Activated CD4-positive, alpha-beta T cell treated with anti-CD3 and anti-CD28 coated beads, Interleukin-2, amount 10 ng/mL, durations not matched to agents 24 days and 14 days (primary cell): ENCODE measurements at places on chromosomes 2 and 18. TPM values are rescaled to one million over a fixed set of nuclear protein-coding genes. Genes with fewer than 3 reads are reported as not detected.

- no peaks in the 10 kb centered on the region for H3K36me3 ChIP-seq
- no peak overlapping the region for H3K4me3 ChIP-seq
- no peak for DNase-seq
- no peak overlapping the region for H3K27ac ChIP-seq
- H3K27me3 ChIP-seq: no peaks in the 10 kb centered on the region
- no peaks in the 10 kb centered on the region for H3K4me1 ChIP-seq
Observed at GRCh38 chr2:140804700-140805260, 1326.0 kb downstream of the LRP1B start.

GRCh38 chr2:237351046-237351445 lies 62.9 kb downstream of the COL6A3 start:
- no peaks in the 10 kb centered on the region for H3K4me1 ChIP-seq
- H3K4me3 ChIP-seq: no peak overlapping the region
- no peak overlapping the region for H3K27ac ChIP-seq
- no peaks in the 10 kb centered on the region for H3K36me3 ChIP-seq
- no peaks in the 10 kb centered on the region for H3K27me3 ChIP-seq

DNA sequence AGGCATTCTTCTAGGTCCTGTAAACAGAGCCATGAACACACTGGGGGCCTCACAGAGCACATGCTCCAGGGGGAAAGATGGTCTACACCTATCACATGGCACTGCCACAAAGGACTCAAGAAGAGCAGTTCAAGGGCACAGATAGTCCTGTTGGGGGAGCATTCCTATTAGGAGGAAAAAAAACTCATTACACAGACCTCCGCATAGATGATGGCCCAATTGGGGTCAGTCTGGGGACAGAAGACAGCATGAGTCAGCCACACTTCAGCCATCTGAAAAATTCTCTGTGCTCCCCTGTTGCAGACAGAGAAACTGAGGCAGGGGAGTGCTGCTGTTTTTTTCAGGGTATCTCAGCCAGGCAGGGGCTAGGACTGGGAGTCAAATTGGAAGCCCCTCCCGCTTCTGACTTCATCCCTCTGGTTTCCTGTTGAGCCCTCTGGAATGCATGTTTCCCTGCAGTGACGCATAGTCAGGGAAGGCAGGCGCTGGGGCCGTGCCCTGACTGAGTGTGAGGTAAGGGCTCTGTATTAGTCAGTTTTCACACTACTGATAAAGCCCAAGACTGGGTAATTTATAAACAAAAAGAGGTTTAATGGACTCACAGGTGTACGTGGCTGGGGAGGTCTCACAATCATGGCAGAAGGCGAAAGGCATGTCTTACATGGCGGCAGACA lies 67.9 kb downstream of the RHOB start:
- H3K4me1 ChIP-seq: peaks cover 2% of the 10 kb centered on the region
- DNase-seq: no peak
- H3K27ac ChIP-seq: no peak overlapping the region
- H3K36me3 ChIP-seq: no peaks in the 10 kb centered on the region
- H3K27me3 ChIP-seq: no peaks in the 10 kb centered on the region

DNA sequence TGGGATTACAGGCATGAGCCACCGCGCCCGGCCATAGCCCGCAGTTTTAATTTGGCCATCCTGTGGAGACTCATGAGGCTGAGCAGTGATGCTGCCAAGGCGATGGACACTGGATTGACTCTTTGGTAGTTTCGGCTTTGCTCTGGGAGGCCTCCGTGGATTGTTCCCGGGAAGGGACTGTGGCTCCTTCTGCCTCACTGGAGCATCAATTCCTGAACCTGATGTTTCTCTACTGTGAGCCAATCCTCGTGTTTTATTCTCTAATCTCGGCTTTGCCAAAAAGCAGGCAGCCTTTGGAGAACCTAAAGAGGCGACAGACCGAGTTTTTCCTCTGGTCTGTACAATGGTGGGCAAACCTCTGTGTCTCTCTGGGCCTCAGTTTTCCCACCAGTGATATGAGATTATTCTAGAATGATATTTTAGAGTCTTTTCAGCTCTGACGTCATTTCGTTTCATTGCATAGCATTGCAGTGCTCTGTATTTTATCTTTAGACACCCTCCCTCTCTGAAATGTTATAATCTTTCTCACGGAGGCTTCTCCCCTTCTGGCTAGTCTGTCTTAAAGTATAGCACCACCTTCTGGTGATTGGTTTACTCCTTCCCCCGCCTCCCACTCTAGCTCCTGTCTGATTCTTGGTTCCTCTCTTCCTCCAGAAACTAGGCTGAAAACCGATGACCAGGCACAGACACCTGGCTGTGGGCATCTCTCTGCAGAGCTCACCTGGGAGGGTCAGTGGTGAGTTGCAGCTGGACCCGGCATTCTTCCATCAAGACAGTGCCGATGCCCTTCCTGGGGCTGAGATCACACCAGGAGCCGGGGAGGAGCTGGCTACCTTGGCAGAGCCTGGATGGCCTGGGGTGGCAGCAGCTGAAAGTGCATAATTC lies 341.3 kb downstream of the MYCN start:
- H3K36me3 ChIP-seq: no peaks in the 10 kb centered on the region
- no peaks in the 10 kb centered on the region for H3K27me3 ChIP-seq
- no peak for DNase-seq

DNA sequence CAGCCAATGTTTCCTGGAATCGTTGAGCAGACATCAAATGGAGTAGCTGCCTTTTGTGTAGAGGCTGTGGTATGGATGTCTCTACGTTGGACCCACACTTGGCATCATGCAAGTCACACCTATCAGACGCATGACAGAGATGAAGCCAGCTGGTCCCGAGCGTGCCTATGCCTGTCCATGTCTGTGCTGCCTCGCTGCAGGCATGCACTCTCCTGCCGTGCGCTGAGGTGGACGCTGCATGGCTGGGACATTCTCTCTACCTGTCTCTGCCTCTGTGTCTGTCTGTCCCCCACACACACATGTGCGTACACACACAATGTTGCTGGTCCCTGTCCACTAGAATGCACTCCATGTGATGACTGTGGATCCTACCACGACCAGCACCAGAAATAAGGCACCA lies 514.2 kb upstream of the MYT1L start:
- H3K27me3 ChIP-seq: no peaks in the 10 kb centered on the region
- H3K4me1 ChIP-seq: no peaks in the 10 kb centered on the region
- no peak for DNase-seq
- H3K4me3 ChIP-seq: no peak overlapping the region
- H3K36me3 ChIP-seq: no peaks in the 10 kb centered on the region

GRCh38 chr2:148992448-148992847 lies 46.1 kb upstream of the LYPD6B start:
- H3K27me3 ChIP-seq: no peaks in the 10 kb centered on the region
- no peak overlapping the region for H3K27ac ChIP-seq
- no peak overlapping the region for H3K4me3 ChIP-seq
- peaks cover 2% of the 10 kb centered on the region for H3K4me1 ChIP-seq
- DNase-seq: no peak

DNA sequence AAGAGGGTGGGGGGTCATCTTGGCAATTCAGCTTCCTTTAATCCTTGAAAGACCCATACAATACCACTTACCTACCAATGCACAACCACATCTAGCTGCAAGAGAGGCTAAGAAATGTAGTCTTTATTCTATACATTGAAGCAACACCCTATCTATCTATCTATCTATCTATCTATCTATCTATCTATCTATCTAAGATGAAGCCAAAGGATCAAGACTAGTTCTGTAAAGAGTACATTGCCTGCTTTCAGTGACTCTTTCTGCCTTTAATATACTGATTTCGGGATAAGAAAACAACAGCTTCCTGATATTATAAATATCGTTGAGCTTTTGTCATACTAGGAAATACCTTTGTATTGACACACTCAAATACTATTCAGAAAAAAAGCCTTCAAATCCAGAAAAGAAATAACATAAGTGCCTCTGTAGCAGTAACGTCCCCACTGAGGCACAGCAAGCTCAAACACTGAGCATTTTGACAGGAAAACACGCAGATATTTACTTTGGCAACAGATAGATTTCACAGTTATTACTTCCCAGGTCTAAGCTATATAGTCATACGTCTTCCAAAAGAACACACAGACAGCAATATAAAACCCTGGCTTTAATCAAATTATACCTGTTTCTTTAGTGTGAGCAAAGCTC lies 139.4 kb upstream of the SERTAD2 start:
- H3K27ac ChIP-seq: no peak overlapping the region
- no peaks in the 10 kb centered on the region for H3K4me1 ChIP-seq
- peaks cover 13% of the 10 kb centered on the region for H3K27me3 ChIP-seq
- no peak overlapping the region for H3K4me3 ChIP-seq

GRCh38 chr2:186044761-186045160 lies 306.2 kb downstream of the FSIP2 start:
- no peak for DNase-seq
- no peak overlapping the region for H3K4me3 ChIP-seq

DNA sequence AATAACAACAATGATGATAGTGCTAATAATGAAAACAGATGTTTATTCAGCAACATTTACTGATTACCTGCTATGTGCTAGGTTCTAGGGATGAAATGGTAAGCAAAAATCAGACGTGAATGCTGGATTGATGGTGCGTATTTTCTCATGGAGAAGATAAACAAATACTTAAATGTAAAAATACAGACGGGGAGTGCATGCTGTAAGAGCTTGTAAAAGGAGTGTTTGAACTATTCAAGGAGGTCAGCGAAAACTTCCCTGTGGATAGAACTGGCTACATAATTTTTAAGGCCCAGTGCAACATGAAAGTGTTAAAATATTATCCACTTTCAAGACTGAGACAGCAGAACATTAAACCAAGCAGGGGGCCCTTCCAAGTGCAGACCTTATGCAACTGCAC lies 22.1 kb downstream of the MTX2 start:
- H3K27ac ChIP-seq: peak overlapping the region; percentile 38
- H3K4me1 ChIP-seq: peaks cover 26% of the 10 kb centered on the region
- peak overlapping the region; percentile 21 for H3K4me3 ChIP-seq
- H3K27me3 ChIP-seq: no peaks in the 10 kb centered on the region
- no peak for DNase-seq

DNA sequence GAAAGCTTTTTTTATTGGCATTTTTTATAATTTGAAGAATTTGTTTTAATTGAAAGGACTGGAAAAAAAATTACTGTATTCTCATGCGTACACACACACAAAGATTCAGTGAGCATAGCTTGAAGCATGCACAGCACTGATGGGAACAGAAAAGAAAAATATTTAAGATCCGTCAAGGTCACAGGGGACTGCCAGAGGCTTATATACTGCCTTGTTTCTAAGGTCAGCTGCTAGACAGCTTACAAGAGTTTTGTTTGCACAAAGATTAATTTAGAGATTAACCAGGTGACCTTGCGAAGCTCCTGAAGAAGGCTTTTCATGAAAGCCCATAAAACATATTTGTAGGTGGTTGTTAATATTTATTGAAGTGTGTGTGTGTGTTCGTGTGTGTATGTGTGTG lies 396.3 kb downstream of the TRIB2 start:
- no peaks in the 10 kb centered on the region for H3K4me1 ChIP-seq
- no peak overlapping the region for H3K27ac ChIP-seq
- H3K4me3 ChIP-seq: no peak overlapping the region
- no peak for DNase-seq
- no peaks in the 10 kb centered on the region for H3K27me3 ChIP-seq
- H3K36me3 ChIP-seq: no peaks in the 10 kb centered on the region

DNA sequence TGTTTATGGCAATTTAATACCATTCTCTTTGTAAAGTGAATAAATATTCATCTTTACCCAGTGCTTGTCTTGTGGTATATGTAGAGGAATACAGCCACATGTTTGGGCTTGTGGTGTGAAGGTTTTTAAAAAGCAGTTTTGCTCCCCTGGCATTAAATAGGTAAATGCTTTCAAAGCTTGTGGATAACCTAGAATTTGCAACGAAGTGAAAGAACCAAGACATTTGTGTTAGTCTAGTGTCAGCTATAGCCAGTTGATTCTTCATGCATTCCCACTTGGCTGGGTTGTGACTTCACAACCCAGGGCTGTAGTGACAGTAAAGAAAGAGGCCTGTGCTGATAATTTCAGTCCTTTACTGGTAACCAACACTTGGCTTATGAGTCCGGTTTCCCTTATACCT lies 32.9 kb upstream of the TOGARAM2 start:
- no peaks in the 10 kb centered on the region for H3K27me3 ChIP-seq
- H3K4me3 ChIP-seq: no peak overlapping the region
- no peak for DNase-seq
- H3K27ac ChIP-seq: no peak overlapping the region

DNA sequence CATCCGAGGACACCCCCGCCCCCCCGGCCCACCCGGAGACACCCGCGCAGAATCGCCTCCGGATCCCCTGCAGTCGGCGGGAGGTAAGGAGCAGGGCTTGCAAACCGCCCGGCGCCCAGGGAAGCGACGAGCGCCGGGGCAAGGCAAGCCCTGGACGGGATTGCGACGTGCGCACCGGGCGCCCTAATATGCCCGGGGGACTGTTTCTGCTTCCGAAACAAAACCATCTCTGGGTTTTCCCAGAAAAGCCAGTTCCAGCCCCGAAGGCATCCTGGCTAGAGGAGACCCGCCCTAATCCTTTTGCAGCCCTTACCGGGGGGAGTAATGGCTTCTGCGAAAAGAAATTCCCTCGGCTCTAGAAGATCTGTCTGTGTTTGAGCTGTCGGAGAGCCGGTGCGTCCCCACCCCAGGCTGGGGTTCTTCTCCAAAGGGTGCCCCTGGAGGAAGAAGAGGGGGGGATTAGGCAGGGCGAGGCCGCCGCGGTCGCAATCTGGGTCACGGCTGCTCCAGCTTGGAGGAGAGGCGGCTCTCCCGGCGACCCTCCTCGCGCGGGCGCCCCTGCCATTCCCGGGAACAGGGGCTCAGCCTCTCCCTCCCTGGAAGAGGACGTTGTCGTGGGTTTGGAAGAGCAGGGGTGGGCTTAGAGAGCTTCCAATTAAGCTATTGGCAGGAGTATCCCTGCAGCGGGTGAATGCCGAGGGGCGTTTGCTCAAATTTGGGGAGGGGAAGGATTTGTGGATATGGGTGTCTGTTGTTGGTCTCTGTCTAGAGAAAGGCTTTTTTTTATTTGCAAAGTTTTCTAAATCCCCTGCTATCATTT lies 521 bp downstream of the MYCN start:
- H3K36me3 ChIP-seq: no peaks in the 10 kb centered on the region
- peak overlapping the region; percentile 44 for H3K4me3 ChIP-seq
- no peak overlapping the region for H3K27ac ChIP-seq

GRCh38 chr18:56451188-56451587 lies 187.2 kb downstream of the TXNL1 start:
- H3K4me1 ChIP-seq: no peaks in the 10 kb centered on the region
- no peaks in the 10 kb centered on the region for H3K36me3 ChIP-seq
- DNase-seq: no peak
- no peaks in the 10 kb centered on the region for H3K27me3 ChIP-seq
- H3K4me3 ChIP-seq: no peak overlapping the region

- peaks cover 52% of the 10 kb centered on the region for H3K4me1 ChIP-seq
- DNase-seq: peak; percentile 92
- H3K36me3 ChIP-seq: peaks cover 41% of the 10 kb centered on the region
- H3K27me3 ChIP-seq: no peaks in the 10 kb centered on the region
Observed at GRCh38 chr2:241315879-241316631, at the start of gene SEPTIN2. TSS of gene SEPTIN2 (plus strand) at chr2:241315925. CDS start at chr2:241324233, 8,308 bp downstream.

- no peaks in the 10 kb centered on the region for H3K27me3 ChIP-seq
- no peaks in the 10 kb centered on the region for H3K36me3 ChIP-seq
- no peak for DNase-seq
- no peaks in the 10 kb centered on the region for H3K4me1 ChIP-seq
Observed at GRCh38 chr2:182166406-182166805, 180.8 kb downstream of the PPP1R1C start.

DCC gene
- not detected in 2 replicates for total RNA-seq

TXNDC2 gene
- total RNA-seq: not detected in 2 replicates

LHCGR gene
- not detected in 2 replicates for total RNA-seq

DIPK1C gene
- not detected in 2 replicates for total RNA-seq

IL37 gene
- not detected in 2 replicates for total RNA-seq

DOK6 gene
- not detected in 2 replicates for total RNA-seq

PKDCC gene
- total RNA-seq: not detected in 2 replicates

CD8A gene
- 1.1 and 1.3 TPM in 2 replicates for total RNA-seq

EMILIN2 gene
- total RNA-seq: 32.4 and 35.5 TPM in 2 replicates
